ENCODE measurements at places on chromosomes 7 and 10.

- no peak for DNase-seq
Observed at GRCh38 chr10:21296575-21297355, 228.7 kb downstream of the SKIDA1 start.

- DNase-seq = no peak
Observed at GRCh38 chr10:5046410-5046809, 42.8 kb upstream of the AKR1C2 start.

GRCh38 chr10:47121336-47121735 is 178.7 kb upstream of the GDF10 start:
- DNase-seq = no peak

DNA sequence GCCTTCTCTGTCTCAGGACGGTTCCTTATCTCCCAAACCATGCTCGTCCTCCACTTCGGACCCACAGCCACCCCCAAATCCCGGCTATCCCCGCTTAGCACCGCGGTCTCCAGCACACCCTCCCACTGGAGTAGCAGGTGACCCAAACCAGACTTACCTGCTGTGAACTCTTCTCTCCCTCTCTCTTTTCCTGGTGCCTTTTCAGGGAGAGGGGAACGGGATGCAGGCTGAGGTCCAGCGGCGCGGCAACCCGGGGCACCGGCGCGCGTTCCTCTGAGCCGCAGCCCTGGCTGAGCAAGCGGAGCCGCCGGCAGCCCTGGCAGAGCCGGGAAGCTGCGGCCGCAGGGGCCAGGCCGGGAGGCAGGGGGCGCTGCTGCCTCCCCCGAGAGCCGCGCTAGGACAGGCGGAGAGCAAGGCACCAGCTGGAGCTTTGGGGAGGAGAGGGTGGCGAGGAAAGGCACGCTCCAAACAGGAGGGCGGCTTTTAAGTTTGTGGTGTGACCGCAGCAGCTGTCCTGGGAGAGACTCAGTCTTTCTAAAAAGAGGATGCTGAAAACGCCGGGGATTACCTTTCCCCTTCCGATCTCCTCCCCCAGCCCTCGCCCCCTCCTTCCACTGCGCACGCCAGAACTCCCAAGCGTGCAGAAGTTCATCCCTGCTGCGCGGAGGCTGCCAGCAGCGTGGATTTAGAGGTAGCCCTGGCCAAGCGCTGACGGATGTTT is at the start of gene SEMA3D:
SEMA3D (minus strand) TSS at position 536 of the 721 bp plus-strand sequence. CDS start 65,165 bp downstream, outside the sequence.
- DNase-seq = peak; percentile 58

GRCh38 chr10:96721207-96721572 is 876 bp upstream of the PIK3AP1 start:
- no peak for DNase-seq

- DNase-seq = no peak
Observed at GRCh38 chr7:47401611-47402570, 180.0 kb downstream of the TNS3 start.

DNA sequence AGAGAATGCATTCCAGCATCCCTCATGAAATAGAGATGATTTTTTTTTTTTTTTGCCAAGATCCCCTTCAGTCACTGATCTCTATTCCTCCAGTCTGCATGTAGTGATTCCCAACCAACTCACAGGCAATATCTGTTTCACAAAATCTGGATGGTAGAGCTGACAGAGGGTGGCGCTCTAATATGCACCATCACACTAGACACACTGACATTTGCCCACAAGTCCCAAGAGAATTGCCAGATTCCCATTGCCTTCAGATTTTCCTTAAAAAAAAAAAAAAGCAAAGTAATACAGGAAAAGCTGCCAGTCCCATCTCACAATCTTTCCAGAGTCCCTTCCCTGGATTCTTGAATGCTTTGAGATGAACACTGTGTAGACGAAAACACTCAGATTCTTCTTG is 301.0 kb downstream of the SORCS1 start:
- no peak for DNase-seq

DNA sequence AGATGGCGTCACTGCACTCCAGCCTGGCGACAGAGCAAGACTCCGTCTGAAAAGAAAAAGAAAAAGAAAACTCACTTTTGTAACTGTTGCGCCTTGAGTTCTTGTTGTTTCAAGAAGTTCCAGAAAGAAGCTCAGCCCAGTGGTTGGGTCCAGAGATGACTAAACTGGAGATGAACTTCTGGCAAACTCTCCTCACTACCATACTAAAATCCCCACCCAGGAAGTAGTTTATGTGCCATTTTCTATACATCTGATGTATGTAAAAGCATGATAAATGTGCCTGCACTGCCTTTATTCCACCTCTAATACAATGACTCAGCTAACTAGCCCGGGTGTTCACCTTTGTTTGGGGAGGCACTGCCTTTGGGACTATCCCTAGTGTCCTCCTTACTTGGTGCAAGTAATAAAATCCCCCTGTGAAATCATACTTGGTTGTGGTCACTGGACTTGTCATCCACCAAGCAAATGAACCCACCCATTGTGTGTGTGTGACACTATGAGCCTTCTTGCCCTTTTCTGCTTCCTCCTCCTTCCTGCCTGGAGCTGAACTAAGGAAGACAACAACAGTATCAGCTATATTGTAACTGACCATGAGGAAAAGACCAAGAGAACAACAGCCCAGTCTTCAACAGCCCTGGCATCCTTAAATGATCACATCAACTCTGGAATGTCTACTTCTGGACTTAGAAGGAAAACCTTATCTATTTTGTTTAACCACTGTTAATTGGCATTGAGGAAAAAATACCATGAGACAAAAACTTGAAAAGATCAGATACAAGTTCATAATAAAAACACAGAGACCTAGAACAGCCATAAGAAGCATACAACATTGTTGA is 33.6 kb downstream of the JMJD1C start:
- DNase-seq = no peak

- no peak for DNase-seq
Observed at GRCh38 chr10:116708391-116708821, 34.0 kb downstream of the HSPA12A start.

- DNase-seq = no peak
Observed at GRCh38 chr10:70920519-70920918, 32.2 kb upstream of the PCBD1 start.

DNA sequence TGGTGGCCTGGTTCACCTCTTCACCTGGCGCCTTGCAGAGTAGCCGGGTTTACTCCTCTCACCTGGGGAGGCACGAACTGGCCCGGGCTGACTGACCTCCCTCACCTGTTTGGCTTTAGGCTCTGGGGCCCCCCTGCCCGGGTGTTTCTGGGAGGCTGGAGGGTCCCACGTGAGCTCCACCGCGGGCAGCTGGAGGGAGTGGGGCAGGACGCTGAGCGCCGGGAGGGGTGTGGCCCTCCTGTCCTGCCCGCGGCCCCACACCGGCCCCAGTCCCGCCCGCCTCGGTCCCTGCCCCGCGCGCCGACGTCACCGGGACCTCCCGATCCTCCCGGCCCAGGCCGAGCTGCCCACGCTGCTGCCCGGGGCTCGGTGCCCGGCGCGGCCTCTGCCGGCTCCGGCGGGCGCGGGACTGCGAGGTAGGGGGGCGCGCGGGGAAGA is at the start of gene AMZ1:
AMZ1 (plus strand) TSS at position 322 of the 438 bp plus-strand sequence. CDS start 12,250 bp downstream, outside the sequence.
- no peak for DNase-seq

DNA sequence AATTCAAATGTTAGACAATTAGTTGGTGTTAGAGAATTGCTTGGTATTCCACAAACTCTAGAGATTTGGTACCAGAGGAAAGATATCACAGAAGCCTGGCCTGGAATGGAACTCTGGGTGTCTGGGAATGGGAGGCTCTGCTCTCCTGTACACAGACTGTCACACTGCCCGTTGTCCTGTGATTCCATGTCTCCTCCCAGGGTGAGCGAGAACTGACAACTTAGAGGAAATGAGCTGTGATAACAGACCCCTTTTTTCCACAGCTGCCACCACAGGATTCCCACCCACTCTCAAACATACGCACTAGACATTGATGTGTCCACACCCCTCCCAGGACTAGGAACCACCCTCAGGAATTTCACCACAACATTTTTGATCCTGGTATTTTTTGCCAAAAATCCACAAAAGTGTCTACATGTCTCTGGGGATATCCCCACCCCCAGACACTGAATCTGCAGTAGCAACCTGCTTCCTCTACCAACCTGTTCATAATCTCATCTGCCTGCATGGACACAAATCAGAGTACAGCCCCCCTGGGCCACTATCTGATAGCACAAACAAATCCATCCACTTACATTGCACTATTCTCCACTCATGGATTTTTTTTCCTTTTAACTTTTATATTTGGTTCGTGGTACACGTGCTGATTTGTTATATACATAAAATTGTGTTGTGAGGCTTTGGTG is 4.7 kb downstream of the ZNF273 start:
- no peak for DNase-seq

DNA sequence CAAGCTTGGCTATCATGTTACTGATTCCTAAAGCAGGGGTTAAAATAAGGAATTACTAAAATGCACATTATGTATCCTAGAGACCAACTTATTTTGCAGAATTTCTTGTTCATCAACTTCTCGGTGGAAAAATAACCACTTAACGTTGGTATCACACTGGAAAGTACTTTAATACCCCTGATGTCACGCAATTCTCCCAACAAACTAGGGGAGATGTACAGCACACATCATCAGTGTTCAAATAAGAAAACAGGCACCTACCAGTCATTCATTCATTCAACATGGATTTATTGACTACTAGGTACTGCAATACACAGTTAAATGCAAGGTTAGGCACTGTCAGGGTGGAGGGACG is 648 bp downstream of the HUS1 start:
- DNase-seq = no peak

DNA sequence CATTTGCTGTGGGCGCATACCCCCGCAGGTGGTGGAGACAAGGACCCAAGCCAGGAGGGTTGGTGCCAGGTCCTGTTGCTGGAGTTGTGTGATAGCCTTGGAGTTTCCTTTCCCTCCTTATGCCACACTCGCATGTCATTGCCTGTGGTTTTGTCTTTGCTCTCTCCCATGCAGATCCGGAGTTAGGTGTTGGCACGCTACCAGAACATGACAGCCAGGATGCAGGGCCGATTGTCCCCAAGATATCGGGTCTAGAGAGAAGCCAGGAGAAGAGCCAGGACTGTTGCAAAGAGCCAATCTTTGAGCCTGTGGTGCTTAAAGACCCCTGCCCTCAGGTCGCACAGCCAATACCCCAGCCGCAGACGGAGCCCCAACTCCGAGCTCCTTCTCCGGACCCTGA is 369.2 kb upstream of the GALNT17 start:
- no peak for DNase-seq

- DNase-seq = no peak
Observed at GRCh38 chr10:45061982-45062381, 61.3 kb downstream of the ZNF22 start.

DNA sequence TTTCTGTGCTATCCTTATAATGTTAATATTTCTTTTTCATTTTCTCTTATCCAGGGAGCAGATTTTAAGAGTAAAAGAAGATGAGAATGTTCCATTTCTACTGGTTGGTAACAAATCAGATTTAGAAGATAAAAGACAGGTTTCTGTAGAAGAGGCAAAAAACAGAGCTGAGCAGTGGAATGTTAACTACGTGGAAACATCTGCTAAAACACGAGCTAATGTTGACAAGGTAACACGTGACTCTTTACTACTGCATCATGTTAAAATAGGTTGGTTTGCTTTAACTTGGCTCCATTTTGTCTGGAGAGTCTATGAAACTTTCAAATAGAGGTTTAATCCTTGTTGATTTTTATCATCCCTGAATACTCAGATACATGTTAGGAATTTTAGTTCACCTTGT is 73.3 kb downstream of the RALA start:
- DNase-seq = no peak

DNA sequence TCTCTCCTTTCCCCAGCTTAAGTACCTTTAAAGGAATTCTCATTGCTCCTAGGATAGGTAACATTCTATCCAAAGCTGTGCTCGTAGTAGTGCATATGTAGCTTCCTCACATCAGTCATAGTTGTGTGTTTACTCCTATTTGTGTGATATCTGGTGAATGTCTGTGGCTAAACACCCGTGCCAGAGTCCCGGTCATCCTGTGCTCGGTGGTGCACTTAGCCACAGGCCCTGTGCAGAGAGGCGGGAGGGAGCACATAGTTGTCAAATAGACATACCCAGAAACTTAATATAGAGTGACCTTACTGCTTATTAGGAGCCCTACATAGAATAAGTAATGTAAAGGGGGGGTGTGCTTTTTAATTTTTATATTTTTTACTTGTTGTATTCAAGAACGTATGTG is 76.6 kb downstream of the RBM33 start:
- no peak for DNase-seq

DNA sequence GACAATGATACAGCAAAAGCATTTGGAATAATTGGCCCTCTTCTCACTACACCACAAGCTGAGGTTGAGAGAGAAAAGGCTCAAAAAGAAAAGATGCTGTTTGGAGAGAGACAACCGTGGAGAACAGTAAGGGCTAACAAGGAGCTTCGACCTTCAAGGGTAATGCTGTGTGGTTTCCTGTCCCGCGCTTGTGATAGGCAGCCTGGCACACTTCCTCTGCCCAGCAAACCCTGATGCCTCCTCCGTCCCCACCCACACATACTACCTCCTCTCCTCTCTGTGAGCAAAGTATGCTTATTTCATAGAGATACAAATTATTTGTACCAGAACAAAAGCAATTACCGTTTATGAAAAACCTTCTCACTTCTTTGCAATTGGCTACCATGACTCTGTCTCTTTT is 755.4 kb downstream of the KCNMA1 start:
- DNase-seq = no peak

DNA sequence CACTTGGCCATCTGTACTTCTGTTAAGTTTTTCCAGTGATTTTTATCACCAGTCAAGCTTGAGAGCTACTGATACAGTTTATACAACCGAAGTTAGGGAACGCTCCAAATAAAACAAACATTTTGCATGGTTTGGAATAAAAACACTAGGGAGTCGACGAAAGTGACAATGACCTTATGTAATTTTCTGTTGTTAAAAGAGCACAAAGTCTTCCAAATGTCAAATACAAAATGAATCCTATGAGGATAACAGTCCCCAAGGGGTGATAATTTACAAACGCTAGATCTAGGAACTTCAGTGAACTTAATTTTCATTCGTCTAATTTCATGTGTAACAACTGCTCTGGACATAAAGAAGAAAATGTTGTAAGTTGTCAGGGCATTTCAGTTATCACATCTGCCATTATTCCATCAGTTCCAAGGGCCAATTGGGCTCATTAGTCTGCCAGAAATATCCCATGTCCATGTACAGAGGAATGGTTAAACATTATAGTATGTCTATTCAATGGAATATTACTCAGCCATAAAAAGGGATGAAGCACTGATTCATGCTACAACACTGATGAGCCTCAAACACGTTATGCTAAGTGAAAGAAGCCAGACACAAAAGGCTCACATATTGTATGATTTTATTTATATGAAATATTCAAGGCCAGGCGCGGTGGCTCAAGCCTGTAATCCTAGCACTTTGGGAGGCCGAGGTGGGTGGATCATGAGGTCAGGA is 38.0 kb upstream of the CYTH3 start:
- DNase-seq = no peak

DNA sequence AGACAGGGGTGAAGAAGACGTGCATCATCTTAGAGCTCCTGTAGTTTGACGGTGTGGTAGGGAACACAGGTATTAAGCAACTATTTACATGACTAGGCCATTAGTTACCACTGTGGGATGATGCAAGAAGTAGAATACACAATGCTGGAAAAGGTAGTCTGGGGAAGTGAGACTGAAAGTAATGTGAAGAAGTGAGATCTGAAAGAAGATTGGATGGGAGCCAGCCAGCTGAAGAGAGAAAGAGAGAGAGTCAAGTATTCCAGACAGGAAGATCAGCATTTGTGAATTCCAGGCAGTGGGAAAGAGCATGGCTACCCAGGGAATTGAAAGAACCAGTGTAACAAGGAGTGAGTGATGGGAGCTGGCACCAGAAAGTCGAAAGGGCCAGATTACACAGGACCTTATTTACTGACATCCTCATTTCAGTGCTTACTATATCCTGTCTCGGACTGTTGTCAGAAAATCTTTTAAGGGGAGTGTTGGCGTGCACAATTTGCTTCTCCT is 4.0 kb upstream of the CFAP58 start:
- DNase-seq = no peak

- no peak for DNase-seq
Observed at GRCh38 chr10:27717861-27718260, 27.8 kb downstream of the MKX start.
